Spleen (tissue), 13 donors: ENCODE measurements at places on chromosomes 6 and 20. TPM values are rescaled to one million over a fixed set of nuclear protein-coding genes. Genes with fewer than 3 reads are reported as not detected.

The RBPJL gene
- not detected for total RNA-seq

DNA sequence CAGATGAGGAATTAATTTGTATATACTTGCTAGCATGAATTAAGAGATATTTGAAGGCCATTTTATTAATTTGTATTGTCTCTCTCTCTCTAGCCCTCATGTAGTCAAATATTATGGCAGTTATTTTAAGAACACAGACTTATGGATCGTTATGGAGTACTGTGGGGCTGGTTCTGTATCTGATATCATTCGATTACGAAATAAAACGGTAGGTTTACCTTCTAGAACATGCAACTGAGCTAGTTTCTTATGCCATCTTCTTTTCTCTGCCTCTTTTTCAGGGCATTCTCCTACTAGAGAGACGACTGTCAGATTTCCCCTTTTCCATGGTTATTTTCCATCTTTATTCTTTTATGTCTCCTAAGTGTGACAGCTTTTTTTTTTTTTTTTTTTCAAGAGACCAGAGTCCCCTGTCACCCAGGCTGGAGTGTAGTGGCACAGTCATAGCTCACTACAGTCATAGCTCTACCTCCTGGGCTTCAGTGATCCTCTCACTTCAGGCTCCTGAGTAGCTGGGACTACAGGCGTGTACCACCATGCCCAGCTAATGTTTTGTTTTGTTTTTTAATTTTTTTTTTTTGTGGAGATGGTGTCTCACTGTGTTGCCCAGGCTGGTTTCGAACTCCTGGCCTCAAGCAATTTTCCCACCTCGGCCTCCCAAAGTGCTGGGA lies 15.6 kb downstream of the STK4 start:
- H3K36me3 ChIP-seq = peaks cover 10% of the 10 kb centered on the region
- no peak overlapping the region for H3K4me3 ChIP-seq
- no peaks in the 10 kb centered on the region for H3K27me3 ChIP-seq

GRCh38 chr6:157962601-157963302 lies 18.9 kb upstream of the SYNJ2 start:
- peaks cover 3% of the 10 kb centered on the region for H3K4me1 ChIP-seq
- H3K36me3 ChIP-seq = no peaks in the 10 kb centered on the region
- no peak overlapping the region for H3K27ac ChIP-seq
- no peaks in the 10 kb centered on the region for H3K27me3 ChIP-seq
- DNase-seq = no peak
- H3K4me3 ChIP-seq = no peak overlapping the region

DNA sequence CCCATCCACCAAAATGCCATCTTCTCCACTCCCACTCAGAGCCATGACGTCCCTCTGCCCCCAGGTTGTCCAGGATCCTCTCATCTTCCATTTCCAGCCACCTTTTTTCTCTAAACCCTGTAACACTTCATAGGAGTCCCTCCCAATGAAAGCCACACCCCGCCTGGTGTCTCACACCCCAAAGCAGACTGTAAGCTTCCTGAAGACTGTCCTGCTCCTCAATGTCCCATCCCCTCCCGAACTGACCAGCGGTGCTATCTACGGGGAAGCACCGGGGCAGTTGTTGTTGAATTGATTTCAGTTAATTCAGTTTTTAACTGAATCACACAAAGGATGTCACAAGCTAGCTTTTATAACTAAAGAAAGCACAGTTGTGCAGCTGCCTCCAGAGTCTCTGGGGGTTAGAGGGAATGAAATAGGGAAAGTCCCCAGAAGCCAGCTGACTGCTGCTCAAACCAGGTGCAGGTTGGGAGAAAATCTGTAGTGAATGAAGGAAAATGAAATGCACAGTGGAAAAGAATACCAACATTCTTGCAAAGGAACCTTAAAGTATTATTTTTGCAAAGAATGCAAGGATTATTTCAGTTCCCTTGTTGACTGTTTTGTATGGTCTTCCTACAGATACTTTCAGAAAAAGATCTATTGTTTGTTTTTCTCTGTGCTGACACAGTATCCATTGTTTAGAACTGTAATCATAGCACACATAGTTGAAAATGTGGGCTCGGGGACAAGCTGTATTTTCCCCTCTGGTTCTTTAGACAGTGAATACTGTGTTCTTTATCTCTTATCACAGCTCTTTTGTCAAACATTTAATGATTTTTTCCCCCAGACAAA lies 222.6 kb upstream of the QKI start:
- H3K4me1 ChIP-seq = no peaks in the 10 kb centered on the region
- H3K36me3 ChIP-seq = no peaks in the 10 kb centered on the region
- no peaks in the 10 kb centered on the region for H3K27me3 ChIP-seq
- no peak overlapping the region for H3K4me3 ChIP-seq
- no peak overlapping the region for H3K27ac ChIP-seq
- DNase-seq = no peak

The TMEM244 gene
- total RNA-seq = not detected

The MYMX gene
- 1.5 TPM for total RNA-seq

GRCh38 chr6:156904176-156904967 lies 127.2 kb downstream of the ARID1B start:
- H3K27me3 ChIP-seq = no peaks in the 10 kb centered on the region
- no peak overlapping the region for H3K27ac ChIP-seq
- DNase-seq = no peak
- no peak overlapping the region for H3K4me3 ChIP-seq
- peaks cover 35% of the 10 kb centered on the region for H3K4me1 ChIP-seq
- H3K36me3 ChIP-seq = no peaks in the 10 kb centered on the region

GRCh38 chr6:131208787-131209186 lies 73.5 kb downstream of the AKAP7 start:
- H3K27ac ChIP-seq = no peak overlapping the region
- no peak for DNase-seq
- no peaks in the 10 kb centered on the region for H3K36me3 ChIP-seq
- no peaks in the 10 kb centered on the region for H3K4me1 ChIP-seq
- H3K27me3 ChIP-seq = no peaks in the 10 kb centered on the region

DNA sequence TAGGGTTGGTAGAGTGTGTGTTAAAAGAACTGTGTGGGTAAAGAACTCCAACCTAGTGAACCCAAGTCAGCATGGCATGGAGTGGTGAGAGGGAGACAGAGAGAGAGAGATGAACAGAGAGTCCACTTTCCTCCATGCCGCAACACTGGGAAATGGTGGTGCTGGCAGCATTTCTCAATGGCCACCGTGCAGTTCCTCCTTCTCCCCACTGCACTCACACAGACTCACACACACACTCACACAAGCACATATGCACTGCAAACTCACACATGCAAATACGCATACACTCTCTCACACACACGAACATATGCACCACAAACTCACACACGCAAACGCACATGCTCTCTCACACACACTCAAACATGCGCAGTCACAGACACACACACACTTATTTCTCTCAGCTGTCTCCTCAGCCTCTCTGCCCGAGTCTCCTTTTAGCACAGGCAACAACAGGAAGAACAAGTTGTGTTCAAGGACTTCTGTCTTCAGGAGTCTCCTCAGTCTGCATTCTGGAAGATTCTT lies 66.5 kb upstream of the LY86 start:
- H3K27me3 ChIP-seq = no peaks in the 10 kb centered on the region
- H3K36me3 ChIP-seq = no peaks in the 10 kb centered on the region
- DNase-seq = no peak
- H3K27ac ChIP-seq = no peak overlapping the region

- H3K4me1 ChIP-seq = peaks cover 6% of the 10 kb centered on the region
- H3K27ac ChIP-seq = no peak overlapping the region
- H3K36me3 ChIP-seq = peaks cover 19% of the 10 kb centered on the region
Measured at GRCh38 chr6:149024361-149024760, 277.5 kb downstream of the UST start.

- no peaks in the 10 kb centered on the region for H3K27me3 ChIP-seq
- DNase-seq = no peak
- H3K4me3 ChIP-seq = no peak overlapping the region
Measured at GRCh38 chr6:79821859-79822258, 125.5 kb downstream of the ELOVL4 start.

DNA sequence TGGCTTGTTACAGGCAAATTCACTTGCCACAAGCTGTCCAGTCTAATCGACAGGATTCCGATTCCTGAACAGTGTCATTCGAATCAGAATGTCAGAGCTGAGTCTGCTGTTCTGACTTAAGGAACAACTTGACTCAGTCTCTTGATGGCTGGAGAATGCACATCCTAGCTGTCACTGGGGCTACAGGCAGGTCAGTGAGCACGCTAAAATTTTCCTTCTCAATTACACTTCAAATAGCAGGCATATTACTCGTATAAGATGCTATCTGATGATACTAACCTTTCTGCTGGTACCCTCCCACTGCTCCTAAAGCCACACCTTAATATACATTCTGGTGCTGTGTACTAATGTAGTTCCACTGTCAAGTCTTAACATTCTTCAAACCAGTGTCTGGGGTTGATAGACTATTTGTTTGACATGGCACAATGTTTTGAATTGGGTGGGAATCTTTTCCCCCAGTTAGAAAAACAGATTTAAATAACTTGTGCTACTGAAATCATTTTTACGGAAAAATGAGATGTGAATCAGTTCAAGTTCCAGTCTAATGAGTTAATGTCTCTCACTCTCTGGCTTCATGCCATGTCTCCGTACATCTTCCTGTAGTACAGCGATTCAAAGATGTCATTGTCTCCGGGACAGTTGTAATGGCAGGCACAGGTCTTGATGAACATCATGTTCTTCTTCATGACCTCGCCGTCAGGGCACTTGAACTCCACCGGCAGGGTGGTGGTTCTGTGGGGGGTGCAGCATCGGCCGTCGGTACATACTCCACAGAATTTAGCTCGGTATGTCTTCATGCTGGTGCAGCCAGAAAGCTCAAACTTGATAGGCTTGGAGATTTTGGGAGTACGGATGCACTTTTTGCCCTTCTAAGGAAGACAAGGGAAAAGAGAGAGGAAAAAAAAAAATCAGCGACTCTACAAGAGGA lies 2.2 kb downstream of the CCN2 start:
- peak overlapping the region; percentile 59 for H3K4me3 ChIP-seq
- peak overlapping the region; percentile 65 for H3K27ac ChIP-seq
- peaks cover 11% of the 10 kb centered on the region for H3K4me1 ChIP-seq
- H3K36me3 ChIP-seq = no peaks in the 10 kb centered on the region
- H3K27me3 ChIP-seq = peaks cover 54% of the 10 kb centered on the region
- no peak for DNase-seq

GRCh38 chr20:17612287-17612991 lies 42.6 kb downstream of the DSTN start:
- no peaks in the 10 kb centered on the region for H3K27me3 ChIP-seq
- H3K4me3 ChIP-seq = no peak overlapping the region
- DNase-seq = peak; percentile 80
- peaks cover 76% of the 10 kb centered on the region for H3K4me1 ChIP-seq

DNA sequence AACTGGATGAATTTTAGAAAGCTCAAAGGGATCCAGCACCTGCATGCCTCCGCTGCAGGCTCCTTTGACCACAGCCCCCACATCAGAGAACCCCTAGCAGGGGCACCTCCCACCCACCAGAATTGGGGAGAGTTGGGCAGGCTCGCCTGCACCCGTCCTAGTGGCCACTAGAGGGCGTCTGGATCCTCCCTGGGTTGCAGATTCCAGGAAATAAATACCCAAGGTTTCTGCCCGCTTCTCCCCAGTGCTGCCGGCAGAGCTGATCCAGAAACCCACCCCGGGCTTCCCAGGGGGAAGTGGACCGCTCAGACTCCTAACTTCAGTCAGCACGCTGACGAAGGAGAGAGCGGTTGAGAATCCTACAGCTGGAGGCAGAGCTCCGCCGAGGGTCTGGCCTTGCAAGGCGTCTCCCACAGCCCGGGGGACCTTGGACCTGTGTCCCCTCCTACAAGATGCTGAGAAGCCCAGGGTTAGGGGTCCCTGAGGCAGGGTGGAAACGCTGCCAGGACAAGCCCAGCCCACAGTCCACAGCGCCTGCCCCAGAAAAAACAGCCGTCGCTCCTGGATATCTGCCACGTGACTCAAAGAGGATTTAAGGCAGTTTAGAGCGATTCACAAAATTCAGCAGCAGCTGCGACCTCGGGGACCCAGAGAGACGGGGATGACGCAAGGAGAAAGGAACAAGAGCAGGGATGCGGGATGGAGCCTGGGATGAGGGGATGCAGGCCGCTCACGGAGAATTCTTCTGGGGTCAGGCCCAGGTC lies 32.6 kb upstream of the PHACTR3 start:
- H3K4me3 ChIP-seq = peak overlapping the region; percentile 25
- H3K27ac ChIP-seq = peak overlapping the region; percentile 36
- peak; percentile 86 for DNase-seq

The OR2J1 gene
- not detected for total RNA-seq

DNA sequence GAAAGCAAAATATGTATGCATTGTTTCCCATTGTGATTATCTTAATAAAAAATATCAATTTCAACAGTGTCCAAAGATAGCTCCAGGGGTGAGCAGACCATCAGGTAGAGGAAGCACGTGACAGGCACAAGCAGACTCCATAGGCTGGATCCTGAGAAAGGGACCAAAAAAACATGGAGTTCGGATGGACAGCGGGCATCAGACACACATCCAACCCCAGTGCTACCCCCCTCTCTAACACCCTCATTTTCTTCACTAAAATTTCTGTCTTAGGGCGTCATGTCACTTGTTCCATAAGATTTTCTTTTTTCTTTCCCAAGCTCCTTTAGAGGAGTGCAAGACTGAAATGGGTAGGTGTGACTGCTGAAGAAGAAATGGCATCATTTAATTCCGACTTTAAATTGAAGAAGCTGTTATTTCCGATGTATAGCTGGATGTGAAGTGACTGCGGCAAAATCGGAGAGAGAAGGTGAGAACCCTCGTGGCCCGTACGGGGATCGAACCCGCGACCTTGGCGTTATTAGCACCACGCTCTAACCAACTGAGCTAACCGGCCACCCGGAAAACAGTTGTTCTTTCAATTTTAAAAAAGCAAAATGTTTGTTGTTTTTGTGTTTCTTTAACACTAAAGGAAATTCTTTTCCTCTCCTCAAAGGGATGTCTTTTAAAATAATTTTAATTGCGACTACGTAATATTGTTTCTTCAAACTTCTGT lies 10.3 kb upstream of the PRSS16 start:
- H3K4me3 ChIP-seq = no peak overlapping the region
- H3K27ac ChIP-seq = no peak overlapping the region
- H3K36me3 ChIP-seq = no peaks in the 10 kb centered on the region
- DNase-seq = no peak
- H3K4me1 ChIP-seq = peaks cover 19% of the 10 kb centered on the region
- H3K27me3 ChIP-seq = peaks cover 98% of the 10 kb centered on the region

The TREML1 gene
- 3.3 TPM for total RNA-seq

The HLA-DRB5 gene
- total RNA-seq = 392 TPM

The FNDC11 gene
- 0.33 TPM for total RNA-seq

GRCh38 chr6:18389479-18389878 lies 2.3 kb downstream of the RNF144B start:
- H3K36me3 ChIP-seq = peaks cover 26% of the 10 kb centered on the region
- H3K4me3 ChIP-seq = no peak overlapping the region
- DNase-seq = no peak
- no peak overlapping the region for H3K27ac ChIP-seq

The THEMIS gene
- total RNA-seq = 10.6 TPM
